Hematopoietic multipotent progenitor cell treated with erythropoietin and hydrocortisone succinate and interleukin-3 and kit ligand, for 4 days (in vitro differentiated cells): ENCODE measurements at places on chromosomes 1 and 21.

- no peak for DNase-seq
These were observed 207.0 kb upstream of the MAP1LC3C start for GRCh38 chr1:242205622-242206489.

DNA sequence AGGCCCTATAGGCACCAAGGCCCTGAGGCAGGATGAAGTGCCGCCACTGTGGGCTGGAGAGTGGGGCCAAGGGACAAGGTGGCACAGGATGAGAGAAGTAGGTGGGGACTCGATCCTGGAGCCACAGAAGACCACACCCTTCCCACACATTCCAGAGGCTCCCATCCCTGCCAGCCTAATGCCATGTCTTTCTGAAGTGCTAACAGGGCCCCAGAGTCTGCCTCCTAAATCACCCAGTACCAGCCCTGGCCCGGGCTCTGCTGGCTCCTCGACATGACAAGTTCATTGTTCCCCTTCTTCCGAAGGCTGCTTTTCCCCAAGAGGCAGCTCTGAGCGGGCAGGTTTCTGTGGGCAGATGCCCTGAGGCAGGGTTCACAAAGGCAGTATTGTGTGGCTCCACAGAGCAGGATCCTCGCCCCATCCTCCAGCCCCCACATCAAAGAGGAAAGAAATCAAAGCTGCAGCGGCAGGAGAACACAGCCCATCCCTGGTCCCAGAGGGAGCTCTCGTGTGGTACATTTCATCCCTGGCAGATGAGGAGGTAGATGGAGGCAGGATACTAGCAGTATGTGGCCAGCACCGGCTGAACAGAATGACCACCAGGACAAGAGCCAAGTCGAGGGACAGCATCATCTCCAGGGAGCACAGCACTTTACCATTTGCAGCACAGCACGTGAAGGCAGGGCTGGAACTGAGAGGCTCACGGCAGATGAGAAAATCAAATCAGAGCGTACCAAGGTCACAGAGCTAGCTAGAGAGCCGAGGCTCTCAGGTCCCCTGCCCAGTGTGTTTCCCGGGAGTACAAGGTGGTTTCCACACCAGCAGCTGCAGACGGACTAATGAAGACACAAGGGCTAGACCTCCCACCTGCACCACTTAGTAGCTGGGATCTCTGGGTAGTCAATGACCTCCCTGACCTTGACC is 64.8 kb downstream of the SYF2 start:
- no peak for DNase-seq

GRCh38 chr21:44366586-44367211 is 13.3 kb downstream of the TRPM2 start:
- no peak for DNase-seq

DNA sequence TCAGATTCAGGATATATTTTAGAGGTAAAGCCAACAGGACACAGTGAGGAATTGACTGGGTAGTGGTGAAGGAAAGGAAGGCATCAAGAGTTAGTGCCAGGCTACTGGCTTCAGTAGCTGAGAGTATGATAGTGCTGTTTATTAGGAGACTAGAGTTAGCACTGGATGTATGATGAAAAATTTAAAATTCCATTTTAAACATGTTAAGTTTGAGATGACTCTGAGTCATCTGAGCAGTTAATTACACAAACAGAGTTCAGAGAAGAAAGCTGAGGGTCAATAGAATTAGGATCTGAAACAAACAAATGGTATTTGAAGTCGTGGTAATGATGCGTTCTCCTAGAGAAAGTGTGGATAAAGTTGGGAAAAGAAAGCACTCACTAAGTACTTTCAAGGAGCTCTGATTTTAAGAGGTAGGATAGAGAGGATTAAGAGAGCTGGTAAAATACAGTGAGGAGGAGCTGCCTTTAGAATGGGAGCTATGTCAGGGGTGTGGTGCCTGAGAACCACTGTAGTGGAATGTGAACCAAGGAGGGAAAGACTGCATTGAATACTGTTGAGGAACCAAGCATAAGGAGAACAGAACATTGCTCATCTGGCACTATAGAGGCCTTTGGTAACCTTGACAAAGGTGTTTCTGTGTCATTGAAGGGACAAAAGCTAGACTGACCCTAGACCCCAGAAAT is 21.7 kb upstream of the SHCBP1L start:
- DNase-seq: no peak

DNA sequence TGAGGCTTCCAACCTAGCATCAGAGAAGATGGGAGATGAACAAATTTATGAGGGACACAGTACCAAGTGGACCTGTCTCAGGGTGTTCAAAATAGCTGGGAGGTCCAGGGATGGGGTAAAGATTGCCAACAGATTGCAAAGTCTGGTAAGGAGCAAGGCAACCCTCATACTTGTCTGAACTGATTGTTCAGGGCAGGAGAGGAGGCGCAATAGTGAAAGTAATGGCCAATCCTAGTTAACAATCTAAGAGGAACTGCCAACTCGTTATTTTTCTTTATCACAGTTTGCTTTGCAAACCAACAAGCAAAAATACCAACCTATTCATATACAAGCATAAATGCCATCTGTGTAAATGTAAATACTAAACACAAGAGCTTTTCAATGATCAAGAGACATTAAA is 78.4 kb upstream of the S1PR1 start:
- no peak for DNase-seq

DNA sequence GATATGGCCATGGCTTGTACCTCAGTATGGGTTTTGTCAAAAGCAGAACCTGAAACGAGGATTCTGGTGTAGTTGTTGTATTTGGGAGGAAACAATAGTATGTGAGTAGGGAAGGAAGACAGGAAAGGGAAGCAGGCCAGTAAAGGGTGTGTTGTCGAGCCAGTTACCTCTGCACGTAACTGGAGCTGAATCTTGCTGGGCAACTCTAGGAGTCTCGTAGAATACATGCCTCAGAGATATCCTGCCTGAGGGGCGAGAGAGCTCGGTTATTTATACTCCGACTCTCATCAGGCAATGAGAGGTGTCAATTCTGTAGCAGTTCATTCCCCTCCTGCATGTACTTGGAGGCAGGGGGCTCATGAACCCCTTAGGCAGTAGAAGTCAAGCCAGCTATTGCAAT is 45.9 kb upstream of the KIF26B start:
- DNase-seq: no peak

DNA sequence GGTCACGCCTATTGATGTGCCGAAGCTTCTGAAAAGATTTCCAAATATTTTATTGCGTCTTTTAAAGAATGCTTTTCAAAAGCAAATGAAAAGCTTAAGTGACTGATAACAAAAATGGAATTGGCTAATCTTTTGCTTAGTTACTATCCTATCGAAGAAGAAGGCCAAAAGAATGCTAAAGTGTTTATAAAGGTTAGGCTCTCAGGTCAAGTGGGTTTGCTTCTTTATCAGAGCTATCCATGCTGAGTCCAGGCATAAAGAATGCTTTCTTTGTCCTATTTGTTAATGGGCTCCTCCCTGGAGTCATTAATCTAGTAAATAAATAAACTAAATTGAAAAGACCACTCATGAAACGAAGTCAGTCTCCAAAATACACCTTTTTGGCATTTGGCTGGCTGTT is 133.4 kb upstream of the LYPLAL1 start:
- DNase-seq: no peak

DNA sequence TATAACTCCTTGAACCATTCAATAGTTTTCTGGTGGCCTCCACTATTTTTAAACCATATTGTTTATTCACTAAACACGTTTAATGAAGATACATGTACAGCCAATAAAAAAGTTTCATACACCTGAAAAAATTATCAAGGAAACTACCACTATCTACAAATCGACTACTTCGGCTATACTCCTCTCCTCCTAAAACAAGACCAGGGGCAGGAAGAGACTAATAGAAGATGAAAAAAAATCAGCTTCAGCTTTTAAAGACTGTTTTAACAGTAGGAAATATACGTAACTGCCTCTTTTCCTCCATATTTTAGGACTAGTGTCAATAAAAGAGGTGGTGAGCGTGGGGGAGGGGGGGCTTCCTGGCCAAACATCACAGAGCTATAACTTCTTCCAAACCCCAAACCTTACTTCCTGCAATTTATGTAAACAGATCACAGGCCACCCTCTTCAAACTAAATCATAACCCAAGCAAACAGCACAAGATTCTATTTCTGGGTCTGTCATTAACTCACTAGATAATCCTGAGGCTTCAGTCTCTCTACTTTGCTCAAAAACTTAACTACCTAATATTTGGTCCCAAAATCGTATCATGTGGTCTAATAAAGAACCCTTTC is 15.1 kb downstream of the FOXJ3 start:
- DNase-seq: peak; percentile 49

- DNase-seq: peak; percentile 79
These were observed 3.5 kb downstream of the PPP1R15B start for GRCh38 chr1:204408074-204408507.

DNA sequence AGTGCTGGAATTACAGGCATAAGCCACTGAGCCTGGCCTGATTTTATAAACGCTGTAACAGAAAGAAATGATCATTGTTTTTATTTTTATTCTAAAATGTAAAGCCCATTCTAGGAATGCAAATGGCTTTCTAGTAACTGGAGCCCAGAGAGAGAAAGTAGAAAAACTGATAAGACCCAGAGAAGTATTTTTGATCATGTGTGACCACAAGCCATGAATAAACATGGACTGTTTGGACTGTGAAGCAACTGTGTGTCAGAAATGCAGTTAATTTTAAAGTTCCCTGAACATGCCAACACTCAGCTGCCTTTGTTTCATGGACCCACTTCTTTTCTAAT is 39.7 kb downstream of the EIF2B3 start:
- peak; percentile 60 for DNase-seq

DNA sequence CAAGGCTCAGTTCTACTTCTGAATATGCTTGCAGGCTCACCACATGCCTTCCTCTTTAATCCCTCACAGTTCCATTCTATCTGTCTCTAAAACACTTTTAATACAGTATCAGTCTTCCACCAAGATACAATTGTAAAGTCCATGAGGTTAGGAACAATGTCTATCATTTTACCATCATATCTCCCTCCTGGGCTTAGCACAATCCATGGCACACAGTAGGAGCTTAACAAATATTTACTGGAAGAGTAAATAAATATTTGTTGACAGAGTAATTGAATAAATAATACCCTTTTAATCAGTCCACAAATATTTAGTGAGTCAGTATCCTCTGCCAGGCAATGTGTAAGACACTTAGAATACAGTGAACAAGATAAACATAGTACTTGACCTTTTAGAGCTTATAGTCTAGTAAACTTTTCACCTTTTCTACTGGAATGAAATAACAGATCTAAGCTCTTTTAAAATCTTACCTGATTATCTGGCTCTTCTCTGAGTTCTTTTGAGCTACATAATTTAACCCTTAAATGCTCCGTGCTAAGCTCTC is 12.7 kb upstream of the GADD45A start:
- DNase-seq: no peak

DNA sequence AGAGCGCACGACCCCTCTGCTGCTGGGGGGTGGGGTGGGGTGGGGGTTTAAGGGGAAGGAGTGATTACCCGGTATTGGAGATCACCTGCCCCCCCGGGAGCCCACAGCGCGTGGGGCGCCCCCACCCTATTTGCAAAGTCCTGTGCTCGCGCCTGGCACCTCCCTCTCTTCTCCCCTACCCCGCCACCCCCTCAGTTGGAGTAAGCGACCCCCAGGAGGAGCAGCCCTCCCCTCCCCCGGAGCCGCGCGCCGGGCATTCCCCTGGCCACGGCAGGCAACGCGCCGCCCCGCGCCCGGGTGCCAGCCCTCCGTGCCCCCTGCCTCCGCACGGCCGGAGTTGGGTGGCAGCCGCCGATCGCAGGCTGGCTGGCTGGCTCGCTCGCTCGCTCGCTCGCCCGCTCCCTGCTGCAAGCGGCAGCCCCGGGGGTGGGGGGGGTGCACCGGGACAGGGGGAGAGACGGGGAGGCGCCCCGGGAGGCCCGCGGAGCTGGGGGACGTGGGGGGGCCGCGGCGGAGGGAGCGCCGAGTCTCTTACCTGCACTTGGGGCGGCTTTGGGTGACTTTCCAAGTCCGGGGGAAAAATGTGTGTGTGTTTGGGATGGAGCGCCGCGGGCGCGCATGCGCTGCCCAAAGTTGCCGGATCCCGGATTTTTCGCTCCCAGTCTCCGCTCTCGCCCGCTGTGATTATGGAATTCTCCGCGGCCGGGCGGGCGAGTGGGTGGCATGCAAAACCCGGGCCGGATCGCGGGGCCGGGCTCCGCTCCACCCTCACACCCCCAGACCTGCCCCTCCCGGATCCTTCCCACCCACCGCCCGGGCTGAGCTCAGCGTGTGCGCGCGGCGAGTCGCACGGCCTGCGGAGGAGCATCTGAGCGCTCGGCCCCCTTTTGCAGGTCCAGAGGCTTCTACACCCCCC is at the start of gene CASZ1:
CASZ1 (minus strand) TSS at position 618 of the 916 bp plus-strand sequence. CDS start 102,757 bp downstream, outside the sequence.
- peak; percentile 29 for DNase-seq

DNA sequence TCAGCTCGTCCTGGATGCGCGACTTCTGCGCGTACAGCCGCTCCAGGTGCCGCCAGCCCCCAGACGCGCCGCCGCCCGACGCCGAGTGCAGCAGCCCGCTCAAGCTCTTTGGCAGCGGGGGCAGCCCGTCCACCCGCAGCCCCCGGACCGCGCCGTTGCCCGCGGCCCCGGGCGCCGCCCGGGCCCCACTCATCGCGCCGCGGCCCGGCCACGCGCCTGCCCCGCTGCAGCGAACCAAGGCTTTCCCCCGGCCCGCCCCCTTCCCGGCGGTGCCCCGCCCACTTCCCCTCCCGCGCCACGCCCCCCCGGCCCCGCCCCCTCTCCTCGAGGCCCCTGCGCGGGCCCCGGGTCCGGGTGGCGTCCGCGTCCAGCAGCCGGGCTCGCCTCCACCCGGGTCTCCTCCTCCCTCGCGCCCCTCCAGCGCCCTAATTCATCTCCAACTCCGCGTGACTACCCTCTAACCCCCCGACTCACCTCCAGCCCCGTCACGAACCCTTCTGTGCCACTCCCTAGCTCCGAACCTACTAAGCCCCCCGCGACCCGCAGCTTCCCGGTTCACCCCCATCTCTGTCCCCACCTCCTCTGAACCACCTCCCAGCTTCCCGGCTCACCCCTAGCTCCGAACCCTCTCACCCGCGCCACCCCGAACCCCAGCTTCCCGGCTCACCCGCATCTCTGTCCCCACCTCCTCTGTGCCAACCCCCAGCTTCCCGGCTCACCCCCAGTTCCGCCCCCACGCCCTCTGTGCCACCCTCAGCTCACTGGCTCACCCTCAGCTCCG is at the start of gene FAM89A:
FAM89A (minus strand) TSS at position 236 of the 781 bp plus-strand sequence; CDS start at position 193, 43 bp downstream.
- peak; percentile 75 for DNase-seq

GRCh38 chr1:59329412-59330053 is 32.6 kb downstream of the FGGY start:
- DNase-seq: no peak

GRCh38 chr1:71717186-71717585 is 565.2 kb downstream of the NEGR1 start:
- no peak for DNase-seq

- DNase-seq: no peak
These were observed 2.1 kb upstream of the LCE2C start for GRCh38 chr1:152673016-152673415.

GRCh38 chr1:76763738-76764137 is 103.5 kb upstream of the ST6GALNAC5 start:
- DNase-seq: peak; percentile 70

GRCh38 chr1:175154629-175155472 is 37.7 kb downstream of the KIAA0040 start:
- peak; percentile 83 for DNase-seq

- peak; percentile 38 for DNase-seq
These were observed 642 bp downstream of the RSRP1 start for GRCh38 chr1:25246600-25247023.

GRCh38 chr1:60978421-60979357 is 103.7 kb upstream of the NFIA start:
- DNase-seq: peak; percentile 85

- DNase-seq: no peak
These were observed 7.2 kb downstream of the LAD1 start for GRCh38 chr1:201391651-201392511.
